ENCODE measurements at places on chromosomes 2 and 18. TPM values are rescaled to one million over a fixed set of nuclear protein-coding genes. Genes with fewer than 3 reads are reported as not detected.

- DNase-seq, result peak; percentile 95
These were observed 54.6 kb upstream of the GPR17 start for GRCh38 chr2:127591221-127591923.

DNA sequence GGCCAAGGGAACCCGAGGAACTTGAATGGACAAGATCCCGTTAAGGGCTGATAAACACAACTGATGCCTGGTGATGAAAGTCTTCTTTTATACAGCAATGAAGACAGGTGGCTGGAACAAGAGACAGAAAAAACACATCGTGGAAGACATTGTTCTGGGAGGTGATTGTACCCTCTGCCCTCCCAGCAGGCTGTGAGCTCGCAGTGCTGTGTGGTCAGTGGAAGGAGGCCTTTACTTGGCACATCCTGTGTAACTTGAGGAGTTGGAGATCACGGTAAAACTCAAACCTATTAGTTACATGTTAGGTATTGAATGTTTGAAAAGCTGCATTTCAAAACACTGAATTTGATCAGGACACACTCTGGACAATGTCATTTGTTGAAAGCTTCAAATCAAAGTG, 249.9 kb upstream of the EPAS1 start:
- DNase-seq, result no peak

GRCh38 chr2:88865801-88866371, 174.4 kb downstream of the RPIA start:
- DNase-seq, result no peak

GRCh38 chr18:72869226-72870185, 1.7 kb upstream of the NETO1 start:
- DNase-seq, result peak; percentile 54

GRCh38 chr2:19711470-19712372, 190.1 kb downstream of the TTC32 start:
- DNase-seq, result peak; percentile 41

The CHRNG gene
- total RNA-seq, result not detected

DNA sequence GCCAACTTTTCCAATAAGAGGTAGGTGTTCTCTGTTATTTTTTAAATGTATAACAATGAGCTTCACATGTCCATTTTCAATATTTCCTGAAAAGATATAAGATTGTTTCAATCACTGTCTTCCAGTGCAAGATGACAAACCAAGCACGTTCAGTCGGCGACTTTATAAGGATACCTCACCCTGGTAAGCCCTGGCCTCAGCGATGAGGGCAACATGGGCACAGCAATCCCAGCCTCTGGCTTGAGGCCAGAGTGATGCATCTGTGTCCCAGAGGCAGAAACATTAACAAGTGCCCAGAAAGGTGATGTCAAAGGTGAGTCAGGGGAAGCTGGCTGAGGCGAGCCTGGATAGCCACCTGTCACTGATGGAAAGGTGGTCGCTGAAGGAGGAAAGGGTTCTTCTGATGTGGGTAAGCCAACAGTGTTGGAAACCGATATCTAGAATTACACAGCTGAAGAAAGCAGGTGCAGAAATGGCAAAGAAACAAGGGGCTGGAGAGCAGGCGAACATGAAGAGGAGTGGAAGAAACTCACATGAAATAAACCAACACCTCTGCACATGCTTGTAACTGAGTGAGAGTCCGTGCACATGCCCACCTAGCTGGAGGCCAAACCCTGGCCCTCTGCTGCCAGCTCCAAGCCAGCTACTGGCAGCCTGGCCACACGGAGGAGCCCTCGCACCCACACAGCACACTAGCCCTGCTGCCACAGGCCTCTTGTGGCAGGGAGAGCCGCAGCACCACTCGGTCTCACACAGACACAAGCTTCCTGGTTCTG, 65.5 kb downstream of the FBXO15 start:
- DNase-seq, result peak; percentile 88

DNA sequence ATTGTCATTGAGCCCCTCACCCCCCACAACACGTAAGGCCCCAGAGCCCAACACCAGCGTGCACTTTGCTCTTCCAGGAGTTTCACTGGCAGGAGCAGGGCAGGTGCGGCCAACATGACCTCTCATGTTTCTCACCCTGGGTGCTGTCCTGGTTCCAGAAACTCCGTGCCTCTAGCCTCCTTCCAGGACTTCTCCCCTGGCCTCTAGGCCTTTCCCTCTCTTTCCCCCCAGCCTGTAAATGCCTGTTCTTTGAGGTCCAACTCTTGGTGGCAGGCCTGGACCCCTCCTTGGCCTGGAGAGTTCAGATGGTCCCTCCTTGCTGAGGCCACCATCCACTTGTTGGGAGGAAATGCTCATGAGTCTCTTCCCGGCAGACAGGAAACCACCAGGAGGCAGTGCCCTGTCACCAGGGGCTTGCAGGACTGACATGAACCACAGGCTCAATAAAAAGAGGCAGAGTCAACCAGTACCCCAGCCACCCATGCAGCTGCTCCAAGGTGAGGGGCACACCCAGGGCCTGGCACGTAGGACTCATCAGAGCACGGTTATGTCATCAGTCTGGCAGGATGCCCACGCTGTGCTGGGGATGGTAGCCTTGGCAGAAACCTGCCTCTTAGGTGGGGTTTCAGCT, 1.5 kb downstream of the MALL start:
- no peak for DNase-seq

- DNase-seq, result no peak
These were observed 133.7 kb downstream of the HAUS1 start for GRCh38 chr18:46237891-46238290.

DNA sequence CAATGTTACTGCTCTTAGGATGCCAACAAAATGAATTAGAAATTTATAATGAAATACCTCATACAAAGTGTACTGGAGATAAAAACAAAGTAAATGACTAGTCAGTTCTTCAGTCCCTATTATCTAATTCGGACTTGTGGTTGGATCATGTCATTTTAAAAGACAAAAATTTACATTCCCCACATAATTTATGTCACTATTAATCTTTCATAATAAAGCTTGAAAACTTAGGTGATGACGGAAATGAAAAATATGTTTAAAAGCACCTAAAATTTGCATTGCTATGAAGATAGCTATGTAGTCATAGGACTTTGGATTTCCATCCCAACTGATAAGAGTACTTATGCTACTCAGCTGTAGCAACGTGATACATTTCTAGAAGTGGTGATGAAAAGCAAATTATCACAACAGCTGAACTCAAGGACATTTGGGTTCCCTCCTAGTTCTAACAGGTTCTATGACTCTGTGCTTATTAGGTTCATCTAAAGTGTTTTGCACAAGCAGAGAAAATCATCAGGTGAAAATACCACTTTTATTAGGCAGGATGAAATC, 58.4 kb downstream of the LRPPRC start:
- no peak for DNase-seq

The SNTG2 gene
- total RNA-seq, result 2.1 TPM

- DNase-seq, result no peak
These were observed 77.8 kb upstream of the STON1 start for GRCh38 chr2:48452108-48452507.

DNA sequence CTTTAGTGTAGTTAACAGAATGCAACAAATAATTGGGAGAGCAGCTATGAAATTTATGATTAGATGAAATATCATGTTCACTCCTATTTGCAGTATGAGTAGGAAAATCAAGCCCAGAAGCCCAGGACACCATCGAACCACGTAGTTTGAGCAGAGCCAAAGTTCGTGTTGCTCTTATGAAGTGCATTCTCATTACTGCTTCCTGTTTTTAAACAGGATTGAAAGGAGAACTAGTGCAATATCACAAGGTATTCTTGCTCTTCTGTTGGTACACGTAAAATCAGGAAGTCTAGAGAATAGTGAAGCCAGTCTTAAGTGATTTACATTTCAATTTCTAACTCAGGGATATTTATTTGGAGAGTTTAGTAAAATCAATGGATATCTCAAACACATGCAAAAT, 21.1 kb downstream of the ARHGAP15 start:
- no peak for DNase-seq

GRCh38 chr2:75800456-75800855, 89.7 kb upstream of the GCFC2 start:
- no peak for DNase-seq

The ITGA4 gene
- 1.6 TPM for total RNA-seq

The SUCLG1 gene
- 76.4 TPM for total RNA-seq

The XDH gene
- 1.3 TPM for total RNA-seq

- DNase-seq, result no peak
These were observed 49.2 kb upstream of the NAB1 start for GRCh38 chr2:190599546-190600220.

The ZNF892 gene
- 4.7 TPM for total RNA-seq

The IHH gene
- 1.1 TPM for total RNA-seq

The POTEJ gene
- not detected for total RNA-seq

- DNase-seq, result no peak
These were observed 25.7 kb downstream of the CCBE1 start for GRCh38 chr18:59671551-59671950.

The CCDC102B gene
- 5.3 TPM for total RNA-seq

The ST8SIA3 gene
- total RNA-seq, result 1.5 TPM

DNA sequence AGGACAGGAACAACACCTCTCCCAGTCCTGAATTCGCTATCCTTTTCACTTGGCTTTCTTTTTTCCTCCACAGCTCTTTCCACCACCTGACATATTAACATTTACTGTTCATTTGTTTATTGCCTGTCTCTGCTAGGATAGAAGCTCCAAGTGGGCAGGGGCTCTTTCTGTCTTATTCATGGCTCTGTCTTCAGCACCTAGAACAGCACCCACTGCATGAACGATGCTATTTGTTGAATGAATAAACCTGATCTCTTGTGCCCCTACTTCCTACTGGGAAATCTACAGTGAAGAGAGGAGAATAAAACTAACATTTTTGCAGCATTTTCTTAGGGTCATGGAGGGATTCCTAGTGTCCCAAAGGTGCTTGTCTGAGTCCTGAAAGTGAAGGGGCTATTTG, 24.4 kb upstream of the GAREM2 start:
- DNase-seq, result no peak

The PIAS2 gene
- total RNA-seq, result 32.8 TPM

DNA sequence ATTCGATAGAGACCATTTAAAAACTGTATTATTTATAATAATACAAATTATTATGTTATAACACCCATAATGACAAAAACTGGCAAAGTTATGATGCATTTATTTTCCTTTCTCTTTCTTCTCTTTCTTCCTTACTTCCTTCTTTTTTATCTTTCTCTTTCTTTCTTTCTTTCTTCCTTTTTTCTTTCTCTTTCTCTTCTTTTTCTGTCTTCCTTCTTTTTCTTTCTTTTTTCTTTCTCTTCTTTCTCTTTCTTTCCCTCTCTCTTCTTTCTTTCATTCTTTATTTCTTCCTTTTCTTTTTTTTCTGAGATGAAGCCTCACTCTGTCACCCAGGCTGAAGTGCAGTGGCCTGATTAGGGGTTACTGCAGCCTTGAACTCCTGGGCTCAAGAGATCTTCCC, 27.5 kb upstream of the ZNF516 start:
- no peak for DNase-seq

- no peak for DNase-seq
These were observed 77.2 kb downstream of the NFATC1 start for GRCh38 chr18:79472946-79473345.

The NOP58 gene
- total RNA-seq, result 95.9 TPM

DNA sequence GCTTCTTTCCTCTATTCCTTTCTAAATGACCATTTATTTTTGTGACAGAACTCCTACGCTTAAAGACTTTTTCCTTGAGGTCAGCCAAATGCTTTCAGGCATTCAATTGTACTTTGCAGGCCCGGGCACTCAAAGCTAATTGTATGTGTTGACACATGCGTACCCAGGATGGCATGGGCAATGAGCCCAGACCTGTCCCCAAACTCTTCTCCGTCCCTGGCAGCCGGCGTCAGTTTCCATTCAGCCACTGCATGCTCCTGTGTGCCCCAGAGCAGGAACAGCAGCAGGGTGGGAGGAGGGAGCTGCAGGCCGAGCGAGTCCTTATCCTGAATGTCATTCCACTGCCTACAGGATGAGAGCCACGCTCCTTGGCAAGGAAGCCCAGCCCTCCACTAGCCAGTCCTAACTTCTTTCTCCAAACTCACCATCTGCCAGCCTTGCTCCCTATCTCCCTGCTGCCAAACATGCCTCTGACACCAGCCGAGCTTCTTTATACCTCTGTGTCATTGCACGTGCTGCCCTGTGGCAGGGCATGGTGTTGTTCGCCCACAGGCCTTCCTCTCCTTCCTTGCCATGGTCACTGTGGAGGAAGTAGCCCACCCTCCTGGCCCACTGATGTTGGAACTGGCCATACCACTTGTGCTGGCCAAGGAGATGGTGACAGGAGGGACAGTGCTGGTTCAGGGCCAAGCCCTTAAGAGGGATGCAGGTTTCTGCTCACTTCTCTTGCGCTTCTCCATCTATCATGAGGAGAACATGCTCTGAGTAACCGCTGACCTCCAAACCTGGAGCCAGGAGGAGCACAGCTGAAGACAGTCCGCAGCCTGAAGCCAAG, 116.9 kb upstream of the FHL2 start:
- DNase-seq, result peak; percentile 21

GRCh38 chr2:222522082-222522481, 97.7 kb downstream of the SGPP2 start:
- no peak for DNase-seq

DNA sequence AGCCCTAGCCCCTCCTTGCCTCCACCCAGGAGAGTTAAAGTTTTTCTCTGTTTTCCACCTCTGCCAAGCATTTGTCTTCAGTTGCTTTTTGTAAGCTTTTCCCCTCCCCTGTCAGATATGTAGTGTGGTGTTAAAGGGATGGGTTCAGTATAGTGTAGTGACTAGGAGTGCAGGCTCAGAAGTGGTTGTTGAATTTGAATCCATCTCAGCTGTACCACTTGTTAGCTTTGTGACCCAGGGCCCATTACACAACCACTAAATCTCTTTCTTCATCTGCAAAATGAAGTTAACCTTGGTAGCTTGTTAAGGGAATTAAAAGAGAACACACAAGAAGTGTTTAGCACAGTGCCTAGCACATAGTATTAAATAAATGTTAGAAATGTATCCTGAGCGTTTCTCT, 56.9 kb downstream of the MAP3K20 start:
- DNase-seq, result no peak

- no peak for DNase-seq
These were observed 22.2 kb downstream of the NFE2L2 start for GRCh38 chr2:177242121-177242987.

The THOC1 gene
- 53.6 TPM for total RNA-seq

GRCh38 chr18:48750485-48751175, 200.1 kb downstream of the SMAD7 start:
- no peak for DNase-seq

- no peak for DNase-seq
These were observed 344.0 kb downstream of the ARHGAP15 start for GRCh38 chr2:143473216-143473615.

The RNF125 gene
- 12.1 TPM for total RNA-seq

The TMEM198 gene
- total RNA-seq, result 4.2 TPM

DNA sequence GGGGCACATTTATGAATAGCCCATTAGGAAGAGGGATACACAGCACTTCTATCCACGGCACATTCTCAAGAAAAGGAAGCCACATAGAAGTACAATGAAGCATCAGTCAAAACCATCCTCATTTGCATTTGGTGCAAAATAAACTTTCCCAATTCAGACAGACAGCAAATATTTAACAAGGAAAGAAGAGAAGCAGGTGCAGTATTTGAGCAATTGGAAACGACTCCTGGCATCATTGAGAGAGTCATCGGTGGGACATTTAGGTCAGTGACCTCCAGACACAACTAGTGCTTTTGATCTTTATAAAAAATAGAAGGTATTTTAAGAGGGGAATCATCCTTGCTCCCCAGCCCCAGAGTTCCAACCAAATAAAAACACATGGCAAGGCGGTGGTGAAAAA, 118.0 kb downstream of the MREG start:
- no peak for DNase-seq

GRCh38 chr2:99399795-99400194, 62.6 kb downstream of the EIF5B start:
- no peak for DNase-seq
